ENCODE measurements at places on chromosomes 11 and 22.

- peak; percentile 83 for DNase-seq
These were observed 23.8 kb downstream of the MICAL2 start for GRCh38 chr11:12134236-12134585.

- DNase-seq, result no peak
These were observed 136.1 kb downstream of the GRIK4 start for GRCh38 chr11:120647681-120648080.

- no peak for DNase-seq
These were observed 97.7 kb downstream of the ZC3H12C start for GRCh38 chr11:110190885-110191284.

GRCh38 chr22:20588843-20589581 lies 81.6 kb downstream of the MED15 start:
- DNase-seq, result no peak

DNA sequence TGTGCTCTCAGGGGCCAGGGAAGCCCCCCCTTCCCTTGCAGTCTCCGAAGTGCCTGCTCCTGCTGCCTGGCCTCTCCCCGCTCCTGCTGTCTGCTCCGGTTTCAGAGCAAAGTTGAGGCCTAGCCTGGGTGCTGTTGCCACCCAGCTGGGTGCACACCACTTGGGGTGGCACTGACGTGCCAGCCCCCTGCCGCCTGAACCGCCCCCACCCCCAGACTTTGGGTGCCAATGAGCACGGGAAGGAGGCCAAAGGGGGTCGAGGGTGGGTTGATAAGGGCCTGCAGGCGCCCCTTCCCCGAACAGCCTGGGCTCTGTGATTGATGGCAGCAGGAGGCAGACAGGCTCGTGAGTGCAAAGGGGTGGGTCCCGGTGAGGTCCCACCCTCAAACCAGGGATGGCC lies 48.2 kb downstream of the EMSY start:
- DNase-seq, result no peak

DNA sequence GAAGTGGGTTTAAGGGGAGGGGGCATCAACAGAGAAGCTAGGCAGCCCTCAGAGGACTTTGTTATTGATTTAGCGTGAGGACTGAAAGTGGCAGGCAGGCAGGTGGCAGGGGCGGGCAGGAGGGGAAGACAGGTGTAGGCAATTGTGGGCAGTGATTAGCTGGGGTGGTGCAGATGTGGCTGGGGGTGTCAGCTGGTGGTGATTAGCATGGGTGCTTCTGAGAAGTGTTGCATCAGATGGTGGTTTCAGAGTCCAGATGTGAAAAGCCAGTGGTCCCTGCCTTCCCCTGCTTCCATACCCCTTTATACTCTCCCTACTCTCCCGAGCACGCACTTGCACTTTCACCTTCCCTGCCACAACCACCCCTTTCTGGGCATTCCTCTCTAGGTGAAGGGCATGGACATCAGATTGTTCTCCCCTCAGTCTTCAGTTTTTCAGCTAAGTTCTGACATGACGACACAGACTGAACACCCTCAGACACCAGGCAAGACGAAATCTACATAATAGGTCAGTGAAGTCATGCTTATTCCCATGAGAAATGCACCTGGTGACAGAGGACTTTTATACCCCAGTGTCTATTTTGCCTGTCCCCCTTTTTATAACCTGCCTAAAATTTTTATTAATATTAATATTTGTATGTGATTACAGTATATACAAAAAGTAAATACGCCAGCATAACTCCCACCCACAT lies 435.7 kb upstream of the CADM1 start:
- DNase-seq, result no peak

GRCh38 chr11:78325274-78325781 lies 92.3 kb downstream of the GAB2 start:
- DNase-seq, result peak; percentile 70

GRCh38 chr11:8581300-8581699 lies 12.7 kb downstream of the STK33 start:
- DNase-seq, result no peak

- DNase-seq, result peak; percentile 70
These were observed 866 bp downstream of the GP1BB start for GRCh38 chr22:19723983-19724827.

GRCh38 chr11:78100261-78100660 lies 20.6 kb upstream of the NDUFC2 start:
- DNase-seq, result no peak

- DNase-seq, result no peak
These were observed 13.9 kb downstream of the LSP1 start for GRCh38 chr11:1866776-1867175.

- no peak for DNase-seq
These were observed 56.4 kb downstream of the SGSM3 start for GRCh38 chr22:40426594-40427333.

DNA sequence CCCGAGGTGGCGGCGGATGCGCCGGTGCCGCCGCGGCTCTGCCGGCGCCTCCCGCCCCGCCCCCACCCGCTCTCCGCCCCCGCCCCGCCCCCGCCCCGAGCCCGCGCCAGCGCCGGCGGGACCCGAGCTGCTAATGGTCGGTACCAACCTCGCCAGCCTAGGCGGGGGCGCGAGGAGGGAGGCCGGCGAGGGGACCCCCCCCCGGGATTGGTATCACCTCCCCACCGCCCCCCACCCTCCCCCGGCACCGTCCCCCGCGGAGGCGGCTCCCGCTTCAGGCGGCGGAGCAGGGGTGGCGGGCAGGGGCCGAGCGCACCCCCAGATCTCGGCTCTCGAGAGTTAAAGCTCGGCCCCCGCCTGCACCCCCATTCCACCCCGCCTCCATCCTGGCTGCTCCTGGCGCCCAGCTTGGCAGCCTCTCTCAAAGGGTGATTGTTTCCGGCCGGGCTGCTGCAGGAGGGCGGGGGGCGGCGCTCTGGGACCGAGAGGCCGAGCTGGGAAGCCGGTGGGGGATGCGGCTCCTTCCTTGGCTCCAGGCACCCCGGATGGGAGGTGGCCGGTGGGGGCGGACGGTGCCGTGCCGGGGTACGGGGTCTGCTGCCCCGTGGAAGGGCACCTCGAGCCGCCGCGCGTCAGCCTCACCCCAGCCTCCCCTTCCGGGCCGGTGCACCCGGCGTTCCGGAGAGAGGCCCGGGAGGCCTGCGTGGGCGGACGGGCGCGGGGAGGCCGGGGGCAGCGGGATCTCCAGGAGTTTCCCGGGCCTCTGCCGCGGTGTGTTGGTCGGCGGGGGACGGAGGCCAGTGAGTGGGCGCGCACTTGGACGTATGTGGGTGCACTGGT lies at the start of gene B3GAT1:
TSS of gene B3GAT1 (minus strand) at position 40 of the 840 bp plus-strand sequence. CDS start 24,583 bp downstream, outside the sequence.
- DNase-seq, result no peak

GRCh38 chr22:38203855-38204514 lies 2.2 kb downstream of the MAFF start:
- DNase-seq, result no peak

DNA sequence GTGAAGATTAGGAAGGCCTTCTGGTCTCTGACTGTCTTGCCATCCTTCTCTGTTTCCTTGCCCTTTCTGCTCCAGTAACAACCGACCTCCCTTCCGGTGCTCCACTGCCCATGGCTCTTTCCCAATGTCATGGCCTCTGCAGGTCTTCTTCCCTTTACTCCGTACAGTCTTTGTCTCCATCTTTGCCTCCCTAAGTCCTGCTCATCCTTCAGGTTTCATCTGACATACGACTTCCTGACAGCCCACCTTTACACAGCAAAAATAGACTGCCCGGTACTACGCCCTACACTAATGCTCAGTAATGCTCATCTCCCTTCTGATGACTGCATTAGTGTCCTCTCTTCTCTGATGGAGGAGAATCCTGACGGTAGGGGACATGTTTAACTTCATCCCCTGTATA lies 63.9 kb downstream of the FBXO7 start:
- no peak for DNase-seq

DNA sequence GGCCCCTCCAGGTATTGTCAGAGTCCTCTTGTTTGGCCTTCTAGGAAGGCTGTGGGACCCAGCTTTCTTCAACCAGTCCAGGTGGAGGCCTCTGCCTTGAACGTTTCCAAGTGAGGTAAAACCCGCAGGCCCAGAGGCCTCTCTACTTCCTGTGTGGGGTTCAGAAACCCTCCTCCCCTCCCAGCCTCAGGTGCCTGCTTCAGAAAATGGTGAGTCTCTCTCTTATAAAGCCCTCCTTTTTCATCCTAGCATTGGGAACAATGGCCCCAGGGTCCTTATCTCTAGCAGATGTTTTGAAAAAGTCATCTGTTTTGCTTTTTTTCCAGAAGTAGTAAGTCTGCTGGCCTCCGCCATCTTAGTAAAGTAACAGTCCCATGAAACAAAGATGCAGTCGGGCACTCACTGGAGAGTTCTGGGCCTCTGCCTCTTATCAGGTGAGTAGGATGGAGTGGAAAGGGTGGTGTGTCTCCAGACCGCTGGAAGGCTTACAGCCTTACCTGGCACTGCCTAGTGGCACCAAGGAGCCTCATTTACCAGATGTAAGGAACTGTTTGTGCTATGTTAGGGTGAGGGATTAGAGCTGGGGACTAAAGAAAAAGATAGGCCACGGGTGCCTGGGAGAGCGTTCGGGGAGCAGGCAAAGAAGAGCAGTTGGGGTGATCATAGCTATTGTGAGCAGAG lies at the start of gene CD3E:
TSS of gene CD3E (plus strand) at position 163 of the 681 bp plus-strand sequence. CDS start at position 386, 223 bp downstream.
- DNase-seq, result no peak

GRCh38 chr22:49310354-49310753 lies 517.3 kb downstream of the BRD1 start:
- no peak for DNase-seq

DNA sequence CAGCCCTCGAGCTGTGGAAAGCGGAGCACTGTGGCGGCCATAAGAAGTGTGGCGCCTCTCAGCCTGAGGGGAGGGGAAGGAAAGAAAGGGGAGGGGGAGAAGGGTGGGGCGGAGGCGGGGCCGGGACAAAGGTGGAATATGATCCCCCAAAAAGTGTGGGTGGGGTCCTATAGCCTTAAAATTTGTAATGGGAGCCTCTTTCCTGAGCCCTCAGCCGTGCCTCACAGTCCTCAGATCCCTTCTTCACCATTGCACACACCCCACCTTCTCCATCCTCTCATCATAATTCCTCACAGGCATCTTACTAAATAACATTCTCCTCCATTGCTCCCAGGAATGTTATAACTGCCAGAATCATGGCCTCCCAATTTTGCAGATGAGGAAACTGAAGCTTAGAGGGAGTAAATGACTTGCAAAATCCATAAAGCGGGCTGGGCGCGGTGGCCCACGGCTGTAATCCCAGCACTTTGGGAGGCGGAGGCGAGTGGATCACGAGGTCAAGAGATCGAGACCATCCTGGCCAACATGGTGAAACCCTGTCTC lies 600 bp upstream of the RAB6A start:
- DNase-seq, result no peak

DNA sequence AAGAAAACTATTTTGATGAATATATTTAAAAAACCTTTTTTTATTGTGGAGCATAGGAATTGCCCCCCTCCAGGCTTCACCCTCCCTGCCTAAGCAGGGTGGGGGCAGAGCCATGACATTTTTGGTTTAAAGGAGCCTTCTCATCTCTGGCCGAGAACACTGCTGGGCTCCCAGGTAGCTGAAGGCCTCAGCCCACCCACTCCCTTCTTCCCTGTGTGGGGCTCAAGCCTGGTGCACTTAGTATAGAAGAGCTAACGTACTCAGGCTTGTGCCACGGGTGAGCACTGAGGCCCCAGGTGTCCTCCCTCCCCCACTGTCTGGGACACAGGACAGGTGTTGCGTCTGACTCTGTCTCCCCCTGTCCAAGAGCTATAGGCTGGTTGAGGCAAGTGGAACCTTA lies 2.2 kb upstream of the IL18BP start:
- DNase-seq, result no peak

DNA sequence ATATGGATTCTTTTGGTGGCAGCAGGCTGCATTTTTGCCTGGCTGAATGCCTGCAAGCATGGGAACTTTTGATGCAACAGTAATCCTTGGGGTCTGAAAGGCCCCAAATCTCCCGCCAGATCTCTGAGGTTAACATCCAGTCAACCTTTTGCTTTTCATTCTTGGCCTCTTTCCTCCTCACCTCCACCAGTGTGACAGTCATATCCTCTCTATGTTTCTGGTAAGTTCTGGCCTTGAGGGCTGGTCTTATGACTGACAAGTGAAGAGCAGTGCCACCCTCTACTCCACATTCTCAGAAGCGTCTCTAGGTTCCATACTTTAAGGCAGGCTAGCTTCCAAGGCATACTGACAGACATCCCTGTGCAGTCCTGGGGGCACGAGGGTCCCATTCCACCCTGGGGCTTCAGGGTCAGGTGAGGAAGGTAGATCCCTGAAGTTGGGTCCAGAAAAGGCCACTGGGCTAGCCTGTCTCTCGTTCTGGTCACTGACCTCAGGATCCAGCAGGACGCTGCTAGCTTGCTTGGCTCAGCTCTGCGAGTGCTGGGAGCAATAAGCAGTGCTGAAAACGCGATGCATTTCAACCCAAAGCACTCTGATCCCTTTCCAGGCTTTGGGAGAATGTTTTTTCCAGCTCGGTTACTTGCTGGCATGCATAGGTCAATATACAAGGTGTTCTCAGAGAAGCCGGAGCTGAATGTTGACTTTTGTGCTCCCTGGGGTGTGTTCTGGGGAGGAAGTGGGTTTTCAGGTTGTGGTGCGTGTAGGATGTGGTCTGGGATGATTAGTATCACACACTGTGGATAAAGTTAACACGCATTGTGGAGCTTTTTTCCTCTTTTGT lies 75.2 kb downstream of the PTPRJ start:
- peak; percentile 81 for DNase-seq

- DNase-seq, result no peak
These were observed 272.2 kb downstream of the TENM4 start for GRCh38 chr11:79168530-79169110.

GRCh38 chr11:34055218-34056000 lies 3.9 kb downstream of the CAPRIN1 start:
- DNase-seq, result no peak

DNA sequence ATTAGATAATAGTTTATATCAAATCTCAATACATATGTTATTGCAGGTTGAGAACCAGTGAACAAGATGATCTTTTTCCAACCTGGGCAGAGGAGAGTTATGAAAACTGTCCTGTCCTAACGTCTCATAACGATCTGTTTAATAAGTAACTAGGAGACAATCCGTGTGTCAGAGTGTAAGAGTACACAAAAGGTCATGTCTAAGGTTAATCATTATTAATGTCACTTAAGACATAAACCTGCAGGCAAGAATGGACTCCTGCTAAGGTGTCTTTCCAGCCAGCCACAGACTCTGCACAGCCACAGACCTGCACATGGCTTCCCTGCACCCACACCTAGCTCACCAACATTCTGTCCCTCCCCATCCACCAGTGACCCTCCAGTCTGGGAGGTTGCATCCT lies 10.1 kb downstream of the SLC5A4 start:
- DNase-seq, result no peak

DNA sequence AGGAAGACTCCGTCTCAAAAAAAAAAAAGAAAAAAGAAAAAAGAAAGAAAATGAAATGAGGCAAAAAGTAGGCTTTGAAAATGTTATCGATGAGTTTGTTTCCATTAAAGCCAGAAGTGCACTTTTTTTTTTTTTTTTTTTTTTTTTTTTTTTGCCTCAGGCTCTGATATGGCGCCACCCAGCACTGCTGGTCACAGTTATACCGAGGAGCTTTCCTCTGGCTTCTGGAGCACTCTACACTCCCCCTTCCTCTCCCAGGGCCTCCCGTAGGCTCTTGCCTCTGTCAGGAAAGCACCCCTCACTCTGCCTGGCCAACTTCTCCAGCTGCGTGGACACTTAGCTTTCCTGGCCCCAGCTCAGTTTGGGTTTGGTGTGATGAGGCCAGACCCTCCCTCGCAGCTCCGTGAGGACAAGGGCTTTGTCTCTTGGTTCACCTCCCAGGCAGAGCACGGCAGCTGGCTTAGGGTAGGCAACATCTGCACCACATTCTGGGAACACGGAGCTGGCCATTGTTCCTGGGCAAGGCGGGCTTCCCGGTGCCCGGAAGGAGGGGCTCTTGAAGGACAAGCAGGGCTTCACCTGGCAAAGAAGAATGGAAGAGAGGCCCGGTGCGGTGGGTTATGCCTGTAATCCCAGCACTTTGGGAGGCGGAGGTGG lies 16.9 kb downstream of the FADS2 start:
- DNase-seq, result no peak

- no peak for DNase-seq
These were observed 71.8 kb upstream of the NCAM1 start for GRCh38 chr11:112889446-112889845.

Data from KBM-7 (cell line).